ENCODE measurements at places on chromosomes 1 and 21.

GRCh38 chr1:224298346-224299330 lies 31.3 kb downstream of the NVL start:
- DNase-seq: no peak

- no peak for DNase-seq
Observed at GRCh38 chr1:85976516-85977205, 179.9 kb downstream of the COL24A1 start.

DNA sequence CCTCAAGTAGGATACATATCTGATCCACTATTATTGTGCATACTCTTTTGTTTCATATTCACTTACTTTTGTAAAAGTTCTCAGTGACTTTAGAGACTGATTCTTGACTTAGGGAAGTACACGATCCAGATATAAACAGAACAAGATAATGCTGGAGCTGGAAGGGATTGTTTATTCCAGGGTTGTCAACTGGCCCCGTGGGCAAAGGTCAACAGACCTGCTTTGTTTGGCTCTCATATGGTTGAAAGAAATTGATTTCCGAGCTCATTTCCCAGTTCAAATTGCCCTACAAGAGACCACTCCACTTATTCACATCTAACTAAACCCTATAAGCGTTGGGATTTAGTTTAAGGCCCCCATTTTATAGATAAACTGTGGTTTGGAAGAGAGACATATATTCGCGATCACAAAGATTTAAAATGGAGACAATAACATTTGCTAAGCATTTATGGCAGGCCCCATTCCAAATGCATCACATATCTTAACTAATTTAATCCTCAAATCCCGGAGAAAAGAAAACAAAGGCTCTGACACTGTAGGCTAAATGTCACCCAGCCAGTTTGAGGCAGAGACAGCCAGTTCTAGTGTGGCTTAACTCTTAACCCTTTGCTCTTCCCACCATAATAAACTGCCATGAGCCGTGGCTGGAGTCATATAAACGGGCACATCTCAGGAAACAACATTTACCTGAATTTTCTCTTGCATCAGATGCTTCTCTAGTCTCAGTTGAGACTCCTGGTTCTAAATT lies 20.6 kb downstream of the REG4 start:
- DNase-seq: no peak

DNA sequence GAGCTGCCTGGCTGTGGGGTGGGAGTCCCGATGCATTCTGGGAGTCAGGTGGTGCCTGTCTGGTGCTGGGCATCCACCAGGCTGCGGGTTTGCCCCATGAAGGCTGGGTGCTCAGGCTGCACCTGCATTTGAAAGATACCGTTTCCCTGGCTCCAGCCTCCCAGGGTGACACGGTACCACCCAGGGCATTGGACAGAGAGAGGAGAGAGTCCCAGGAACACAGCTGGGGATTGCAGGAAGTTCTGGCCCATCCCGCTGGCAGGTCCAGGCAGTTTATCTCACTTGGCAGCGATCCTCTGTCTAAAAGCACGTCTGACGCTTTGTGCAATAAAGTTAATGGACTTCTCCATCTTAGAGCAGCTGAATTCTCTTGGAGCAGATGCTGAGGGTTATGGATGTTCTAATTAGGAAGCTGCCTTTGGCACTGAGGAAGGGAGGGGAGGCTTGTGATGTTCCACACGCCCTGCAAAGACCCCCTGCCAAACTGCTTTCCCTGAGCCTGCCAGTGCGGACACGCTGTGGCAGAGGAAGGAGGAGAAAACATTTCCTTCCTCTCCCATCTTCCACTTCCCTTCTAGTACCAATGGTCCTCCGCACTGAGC lies 246.9 kb downstream of the GRIK3 start:
- no peak for DNase-seq

DNA sequence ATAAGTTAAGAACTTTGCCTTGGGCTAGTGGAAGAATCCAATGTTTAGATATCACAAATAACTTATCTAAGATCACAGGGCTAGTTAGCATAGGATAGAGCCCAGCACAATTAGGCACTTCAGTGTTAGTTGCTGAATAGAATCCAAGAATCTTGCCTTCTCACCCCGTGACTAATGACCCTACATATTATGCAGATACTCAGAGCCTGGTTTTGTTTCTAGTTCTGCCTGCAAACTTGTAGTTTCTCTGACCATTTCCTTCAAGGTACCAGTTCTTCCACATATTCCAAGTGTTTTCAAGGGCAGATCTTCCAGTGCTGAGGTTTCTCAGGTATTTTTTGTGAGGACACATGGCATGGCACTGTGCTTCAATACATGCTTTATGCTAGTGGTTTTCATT lies 239.3 kb downstream of the KCNK2 start:
- peak; percentile 28 for DNase-seq

GRCh38 chr1:52920791-52921291 lies 699 bp downstream of the ECHDC2 start:
- peak; percentile 24 for DNase-seq

GRCh38 chr1:92728697-92729096 lies 56.2 kb downstream of the EVI5 start:
- peak; percentile 21 for DNase-seq

DNA sequence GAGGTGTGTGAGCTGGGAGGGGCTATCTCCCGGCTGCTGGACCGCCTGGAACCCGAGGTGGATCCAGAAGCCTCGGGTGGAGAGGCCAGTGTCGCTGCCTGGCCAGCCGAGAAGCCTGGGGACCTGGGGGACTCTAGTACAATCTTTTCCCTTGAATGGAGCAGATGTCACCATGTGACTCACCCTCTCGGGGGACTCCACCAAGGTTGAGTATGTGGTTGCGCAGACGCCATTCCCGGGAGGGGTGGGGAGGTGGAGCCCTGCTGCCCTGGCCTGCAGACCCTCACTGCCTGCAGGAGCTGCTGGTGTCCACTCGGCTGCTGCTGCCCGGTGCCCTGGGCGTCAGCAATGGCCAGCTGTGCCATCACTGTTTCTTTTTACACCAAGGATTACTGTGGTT lies 40.3 kb downstream of the TP73 start:
- no peak for DNase-seq

DNA sequence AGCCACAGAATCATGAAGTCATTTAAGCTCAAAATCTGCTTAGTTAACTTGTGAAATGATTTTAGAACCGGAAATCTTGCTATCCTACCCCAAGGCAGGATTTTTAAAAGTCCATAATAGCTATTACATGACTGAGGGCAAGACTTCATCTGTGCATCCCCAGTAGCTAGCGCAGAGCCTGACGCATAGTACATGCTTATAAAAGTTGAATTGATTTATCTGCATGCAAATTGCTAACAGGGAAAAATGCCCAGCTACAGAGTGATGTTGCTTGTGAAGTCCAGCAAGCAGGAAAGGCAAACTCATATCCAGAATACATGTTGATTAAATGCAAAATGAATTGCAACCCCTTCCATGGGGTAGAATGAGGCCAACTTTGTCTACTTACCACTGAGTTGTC lies 8.1 kb upstream of the MAP1LC3C start:
- DNase-seq: peak; percentile 10

DNA sequence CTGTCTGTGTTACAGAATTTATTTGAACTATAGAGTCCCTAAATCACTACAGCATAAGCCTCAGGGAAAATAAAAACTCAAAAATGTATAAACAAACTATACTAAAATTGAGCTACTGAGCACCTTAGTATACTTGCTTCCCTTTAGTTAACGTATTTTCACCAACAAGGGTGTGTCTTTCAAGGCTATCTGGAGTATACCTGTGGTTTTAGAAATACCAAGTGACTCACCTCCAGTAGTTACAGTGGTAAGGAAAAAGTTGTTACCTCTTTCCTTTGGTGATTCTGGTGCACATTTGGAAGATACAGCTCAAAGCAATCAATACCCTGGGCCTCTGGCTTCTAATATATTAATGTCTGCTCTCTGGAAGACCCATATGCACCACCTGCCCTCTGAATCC lies 68.0 kb upstream of the C1orf105 start:
- DNase-seq: no peak

DNA sequence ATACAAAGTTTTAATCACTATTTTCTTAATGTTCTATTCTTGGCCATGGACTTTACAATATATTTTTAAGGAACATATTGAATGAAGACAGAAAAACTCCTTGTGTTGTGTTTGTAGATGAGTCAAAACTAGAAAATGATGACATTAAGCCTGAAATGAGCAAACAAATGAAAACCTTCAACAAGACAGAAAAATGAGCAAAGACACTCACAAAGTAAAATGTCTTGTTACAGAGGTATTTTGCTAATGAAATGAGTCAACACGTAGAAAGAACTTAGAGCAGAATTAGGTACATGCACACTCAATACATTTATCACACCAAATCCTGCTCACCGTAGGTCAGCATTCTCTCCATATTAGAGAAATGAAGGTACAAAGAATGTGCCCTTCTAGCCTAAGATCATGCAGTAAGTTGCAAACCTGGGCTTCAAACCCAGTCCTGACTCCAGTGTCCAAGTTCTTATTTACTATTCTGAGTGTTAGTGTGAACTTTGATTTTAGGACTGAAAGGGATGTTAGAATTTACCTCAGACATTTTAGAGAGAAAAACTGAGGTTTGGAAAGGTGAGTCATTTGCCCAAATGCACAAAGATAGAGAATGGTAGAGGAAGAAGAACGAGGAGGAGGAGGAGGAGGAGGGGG lies 133.9 kb upstream of the SGIP1 start:
- DNase-seq: peak; percentile 58

DNA sequence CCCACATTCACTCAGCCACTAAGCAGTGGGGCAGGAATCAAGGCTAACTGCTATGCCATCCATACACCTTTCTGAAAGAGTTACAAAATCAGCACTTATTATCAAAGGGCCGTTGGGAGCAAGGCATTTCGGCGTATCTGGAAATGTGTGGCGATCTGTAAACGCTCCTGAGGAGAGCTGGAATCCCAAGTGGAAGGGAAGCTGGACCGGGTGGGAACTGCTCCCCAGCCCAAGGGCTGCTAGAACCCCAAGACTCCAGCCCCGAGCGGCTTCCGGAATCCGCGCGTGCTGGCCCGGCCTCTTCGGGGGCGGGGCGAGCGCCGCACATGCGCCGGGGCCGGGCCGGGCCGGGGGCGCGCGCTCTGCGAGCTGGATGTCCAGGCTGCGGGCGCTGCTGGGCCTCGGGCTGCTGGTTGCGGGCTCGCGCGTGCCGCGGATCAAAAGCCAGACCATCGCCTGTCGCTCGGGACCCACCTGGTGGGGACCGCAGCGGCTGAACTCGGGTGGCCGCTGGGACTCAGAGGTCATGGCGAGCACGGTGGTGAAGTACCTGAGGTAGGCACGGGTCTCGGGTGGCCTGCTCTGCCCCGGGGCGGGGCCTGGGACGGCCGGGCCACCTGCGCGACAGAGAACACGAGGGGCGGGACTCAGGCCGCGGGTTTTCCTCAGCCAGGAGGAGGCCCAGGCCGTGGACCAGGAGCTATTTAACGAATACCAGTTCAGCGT lies at the start of gene NAXE:
NAXE (plus strand) TSS at position 345 of the 726 bp plus-strand sequence; CDS start at position 374, 29 bp downstream.
- peak; percentile 72 for DNase-seq

DNA sequence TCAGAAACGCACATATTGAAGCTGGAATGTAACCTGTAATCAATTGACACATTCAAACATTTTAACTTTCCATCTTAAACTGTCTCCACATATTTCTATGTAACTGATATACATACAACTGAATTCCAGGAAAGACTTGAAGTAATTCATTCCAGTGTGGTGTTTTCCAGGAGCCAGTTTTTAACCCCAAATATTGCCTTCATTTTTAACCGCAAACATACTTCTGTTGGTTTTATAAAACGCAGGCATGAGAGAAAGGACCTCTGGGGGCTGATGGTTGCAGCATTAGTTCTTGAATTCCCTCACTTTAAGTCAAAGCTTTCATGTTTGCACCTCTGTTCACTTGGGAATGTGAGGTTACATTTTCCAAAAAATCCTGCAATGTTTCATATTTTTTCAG lies 204.1 kb downstream of the CRB1 start:
- DNase-seq: no peak

GRCh38 chr1:78096017-78096416 lies 50.3 kb downstream of the GIPC2 start:
- no peak for DNase-seq

GRCh38 chr1:167955915-167956314 lies 19.0 kb upstream of the MPC2 start:
- peak; percentile 18 for DNase-seq

GRCh38 chr1:175648927-175649326 lies 94.5 kb downstream of the TNR start:
- DNase-seq: no peak

GRCh38 chr1:196098000-196098399 lies 510.2 kb downstream of the KCNT2 start:
- no peak for DNase-seq

- no peak for DNase-seq
Observed at GRCh38 chr1:216771922-216772321, 48.7 kb upstream of the ESRRG start.

DNA sequence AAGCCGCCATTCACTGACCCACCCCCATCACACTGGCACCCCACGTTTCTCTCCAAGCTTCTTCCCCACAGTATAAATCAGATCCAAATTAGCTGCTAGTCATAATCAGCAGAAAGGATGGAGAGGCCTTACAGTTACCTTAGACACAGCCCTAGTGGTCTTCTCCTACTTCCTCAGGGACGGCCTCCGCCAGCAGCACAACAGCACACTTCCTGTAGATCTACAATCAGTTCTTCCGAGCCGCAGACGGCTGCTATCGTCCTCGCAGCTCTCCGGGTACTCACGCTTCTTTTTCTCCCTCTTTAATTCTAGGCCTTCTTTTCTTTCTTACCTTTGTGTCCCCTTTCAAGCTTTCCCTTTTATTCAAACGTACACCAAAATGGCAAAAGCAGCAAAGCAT lies 313.5 kb downstream of the SMYD3 start:
- DNase-seq: no peak

- no peak for DNase-seq
Observed at GRCh38 chr1:177239792-177240191, 69.0 kb downstream of the BRINP2 start.

DNA sequence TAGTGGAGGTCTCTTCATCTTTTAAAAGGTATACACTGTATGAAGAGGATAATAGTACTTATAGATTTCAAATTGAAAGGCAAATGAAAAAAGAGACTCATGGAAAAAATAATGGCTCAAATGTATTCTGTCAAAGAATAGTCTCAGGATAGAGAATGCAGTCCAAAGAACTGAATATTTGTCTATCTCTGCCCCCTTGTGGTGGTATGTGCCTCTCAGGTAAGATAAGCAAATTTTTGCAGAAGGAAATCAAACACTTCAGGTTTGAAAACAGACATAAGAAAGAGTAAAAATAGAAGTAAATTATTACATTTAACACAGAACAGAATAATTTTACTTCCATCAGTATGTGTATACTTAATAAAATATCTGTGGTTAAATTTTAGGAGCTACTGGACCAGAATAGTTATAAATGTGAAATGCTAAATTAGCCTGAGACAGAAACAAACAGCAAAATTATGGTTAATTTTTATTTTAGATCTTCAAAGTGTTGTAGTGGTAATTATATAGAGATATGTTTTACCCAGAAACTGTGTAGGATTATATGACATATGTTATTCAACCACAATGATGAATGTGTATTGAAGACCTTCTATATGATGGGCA lies 164.4 kb upstream of the PALMD start:
- peak; percentile 71 for DNase-seq

- DNase-seq: no peak
Observed at GRCh38 chr21:44372616-44373015, 19.2 kb downstream of the TRPM2 start.

GRCh38 chr21:35016071-35016470 lies 33.0 kb downstream of the RUNX1 start:
- no peak for DNase-seq

GRCh38 chr21:36887963-36888362 lies 78.5 kb downstream of the HLCS start:
- no peak for DNase-seq

- DNase-seq: peak; percentile 71
Observed at GRCh38 chr1:9671377-9672140, 20.0 kb downstream of the PIK3CD start.

Measured in EH (cell line).